Psoas muscle (tissue), 8 donors: ENCODE measurements at places on chromosomes 5 and 9. TPM values are rescaled to one million over a fixed set of nuclear protein-coding genes. Genes with fewer than 3 reads are reported as not detected.

- DNase-seq = no peak
- no peaks in the 10 kb centered on the region for H3K36me3 ChIP-seq
- H3K27me3 ChIP-seq = no peaks in the 10 kb centered on the region
- H3K4me1 ChIP-seq = no peaks in the 10 kb centered on the region
Observed at GRCh38 chr9:38278457-38278856, 114.0 kb upstream of the ALDH1B1 start.

DNA sequence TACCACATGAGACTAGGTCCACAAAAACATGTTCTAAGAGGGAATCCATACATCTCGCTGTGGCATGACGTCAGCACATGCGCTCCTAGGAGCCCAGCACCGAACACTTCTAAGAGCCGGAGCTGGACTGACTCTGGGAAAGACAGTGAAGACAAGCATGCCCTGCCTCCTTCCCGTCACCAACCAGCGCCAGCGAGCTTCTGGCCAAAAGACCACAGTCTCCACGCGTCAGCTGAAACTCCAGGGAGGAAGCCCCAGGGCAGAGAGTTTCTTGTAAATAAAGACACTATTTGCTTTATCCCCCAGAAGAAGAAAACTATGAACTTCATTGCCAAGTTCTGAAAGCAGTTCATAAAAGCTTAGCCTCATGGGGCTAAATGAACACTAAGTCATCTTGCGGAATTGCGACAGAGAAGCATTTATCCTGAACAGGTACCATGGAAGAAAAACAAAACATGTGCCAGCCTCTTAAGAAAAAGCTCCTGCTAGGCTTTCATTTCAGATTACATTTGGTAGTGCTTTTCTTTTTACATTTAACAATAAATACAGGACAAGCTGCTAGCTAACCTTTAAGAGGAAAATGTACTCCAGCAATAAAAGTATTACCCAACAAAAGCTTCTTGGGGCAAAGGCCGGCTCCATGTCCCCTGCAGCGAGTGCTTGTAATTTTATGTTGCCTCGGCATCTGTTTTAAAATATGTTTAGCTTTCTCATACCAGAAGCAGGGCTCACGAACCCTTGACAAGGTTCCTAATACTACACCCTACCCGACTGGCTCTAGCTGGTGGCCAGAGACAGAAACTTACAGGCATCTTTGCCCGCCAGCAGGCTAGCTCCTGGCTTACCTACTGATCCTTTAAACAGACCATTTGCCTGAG lies 96.5 kb downstream of the PRRT1B start:
- no peaks in the 10 kb centered on the region for H3K27me3 ChIP-seq
- no peak for DNase-seq
- H3K36me3 ChIP-seq = peaks cover 37% of the 10 kb centered on the region
- peaks cover 37% of the 10 kb centered on the region for H3K4me1 ChIP-seq

CCNJL gene
- 0.09 TPM for polyA plus RNA-seq

SLCO4C1 gene
- polyA plus RNA-seq = not detected

PCDHB8 gene
- polyA plus RNA-seq = 0.04 TPM
